ENCODE measurements at places on chromosomes 1 and 21.

GRCh38 chr1:89631816-89632656 is 884 bp upstream of the LRRC8C start:
- peak; percentile 62 for DNase-seq

GRCh38 chr1:65469889-65470340 is 49.4 kb downstream of the LEPR start:
- DNase-seq: peak; percentile 56

DNA sequence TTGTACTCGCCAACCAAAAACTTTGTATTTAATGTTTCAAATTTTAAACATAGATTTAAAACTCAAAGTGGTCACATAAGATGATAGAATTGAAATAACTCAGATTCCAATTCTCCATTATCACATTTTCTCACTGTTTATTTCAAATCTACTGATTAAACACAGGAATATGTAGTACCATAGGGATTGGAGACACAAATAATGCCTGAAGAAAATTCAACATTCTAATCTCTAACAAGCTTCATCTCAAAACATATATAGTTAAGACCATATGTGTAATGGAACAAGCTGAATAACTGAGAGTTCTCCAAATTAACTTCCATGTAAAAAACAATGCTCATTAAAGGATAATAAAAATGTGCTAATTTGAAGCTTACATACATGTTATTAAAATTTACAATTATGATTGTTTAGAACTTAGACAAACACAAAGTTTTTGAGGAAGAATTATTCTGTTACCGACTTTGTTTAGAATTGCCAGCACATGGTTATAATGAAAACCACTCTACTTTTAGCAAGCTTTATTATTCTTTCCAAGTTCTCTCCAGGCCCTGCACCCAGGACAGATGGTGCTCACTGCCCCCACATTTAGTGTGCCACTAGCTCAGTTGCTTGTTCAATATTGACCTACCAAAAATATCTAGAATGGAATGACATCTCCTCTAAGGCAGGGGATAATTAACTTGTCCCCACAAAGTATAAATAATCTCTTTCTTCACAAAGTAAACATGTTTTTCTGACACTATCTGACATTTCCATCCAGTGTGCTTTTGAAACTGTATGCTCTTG is 467.2 kb downstream of the TTLL7 start:
- DNase-seq: no peak

GRCh38 chr1:202187697-202188407 is 5.7 kb upstream of the LGR6 start:
- DNase-seq: no peak

GRCh38 chr1:53296117-53296749 is 31.6 kb downstream of the LRP8 start:
- DNase-seq: no peak

GRCh38 chr1:206933333-206933945 is 11.7 kb upstream of the FCMR start:
- peak; percentile 48 for DNase-seq

- peak; percentile 39 for DNase-seq
These were observed 114.3 kb upstream of the FMN2 start for GRCh38 chr1:239977416-239977815.

GRCh38 chr1:240212556-240212955 is 120.9 kb downstream of the FMN2 start:
- DNase-seq: no peak

DNA sequence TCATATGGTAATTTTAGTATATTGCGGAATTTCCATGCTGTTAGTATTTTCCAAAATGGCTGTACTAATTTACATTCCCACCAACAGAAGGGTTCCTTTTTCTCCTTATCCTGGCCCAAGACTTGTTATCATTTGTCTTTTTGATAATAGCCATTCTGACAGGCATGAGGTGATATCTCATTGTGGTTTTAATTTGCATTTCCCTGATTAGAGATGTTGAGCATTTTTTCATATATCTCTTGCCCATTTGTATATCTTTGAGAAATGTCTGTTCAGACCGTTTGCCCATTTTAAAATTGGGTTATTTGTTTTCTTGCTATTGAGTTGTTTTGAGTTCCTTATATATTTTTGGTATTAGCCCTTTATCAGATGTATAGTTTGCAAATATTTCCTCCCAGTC is 14.0 kb downstream of the CAPZA1 start:
- no peak for DNase-seq

GRCh38 chr1:112546076-112546475 is 37.3 kb downstream of the WNT2B start:
- no peak for DNase-seq

DNA sequence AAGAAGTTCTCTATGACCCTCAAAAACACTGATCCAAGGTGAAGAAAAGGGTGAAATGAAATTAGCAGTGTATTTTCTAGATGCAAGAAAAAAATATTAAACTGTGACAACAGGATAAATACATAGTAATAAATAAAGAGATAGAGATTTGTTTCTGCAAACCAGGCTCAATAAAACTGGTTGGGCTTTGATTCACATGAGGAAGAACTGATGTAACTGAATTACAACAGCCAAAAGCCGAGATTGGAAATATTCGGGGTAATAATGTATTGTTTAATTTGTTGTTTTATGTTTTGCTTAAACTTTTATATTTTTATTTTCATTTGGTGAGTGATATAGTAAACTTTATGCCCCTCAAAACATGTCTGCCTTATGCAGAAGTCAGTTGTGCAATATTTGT is 285.0 kb downstream of the BRINP3 start:
- DNase-seq: no peak

DNA sequence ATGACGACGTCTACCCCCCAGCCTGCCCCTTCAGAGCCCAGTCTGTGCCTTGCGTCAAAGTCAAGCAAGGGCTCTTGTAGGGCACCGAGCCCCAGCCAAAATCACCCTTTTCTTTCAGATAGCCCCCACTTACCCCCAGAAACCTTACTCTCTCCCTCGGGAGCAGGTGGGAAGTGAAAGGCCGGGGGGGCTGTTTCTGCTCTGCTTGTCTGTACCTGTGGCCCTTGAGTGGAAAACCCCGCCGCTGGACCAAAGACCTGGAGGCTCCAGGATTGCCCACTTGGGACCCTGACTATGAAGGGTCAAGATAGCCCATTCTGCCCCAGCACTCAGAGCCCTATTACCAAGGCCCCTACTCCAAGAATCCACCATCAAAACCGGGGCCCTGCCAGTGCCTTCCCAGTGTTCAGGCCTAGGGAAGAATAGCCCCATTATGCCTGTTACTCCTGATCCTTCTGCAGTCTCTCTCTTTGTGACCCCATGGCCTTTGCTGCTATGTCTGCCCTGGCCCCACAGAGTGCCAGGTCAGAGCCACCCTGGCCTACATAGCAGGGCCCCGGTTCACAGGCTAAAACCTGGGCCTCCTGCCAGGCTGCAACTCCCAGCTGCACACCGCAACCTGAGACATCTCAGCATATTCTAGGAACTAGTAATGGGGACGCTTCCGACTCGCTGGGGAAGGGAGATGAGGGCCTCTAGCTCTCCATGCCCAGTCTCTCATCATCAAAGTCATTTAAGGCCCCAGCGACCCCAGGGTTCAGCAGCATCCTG is 22.2 kb upstream of the HPDL start:
- DNase-seq: peak; percentile 56

Data from NCI-H82 (cell line).